ENCODE measurements at places on chromosomes 1 and 21. TPM values are rescaled to one million over a fixed set of nuclear protein-coding genes. Genes with fewer than 3 reads are reported as not detected.

Gene SYTL1
- polyA plus RNA-seq, result 167 TPM

Gene MAP3K6
- 45.0 TPM for polyA plus RNA-seq

- DNase-seq, result no peak
Observed at GRCh38 chr1:157399984-157400382, 152.3 kb downstream of the FCRL5 start.

Gene PTP4A2
- polyA plus RNA-seq, result 214 TPM

Gene TSACC
- polyA plus RNA-seq, result 0.27 TPM

Gene AMY2A
- polyA plus RNA-seq, result 0.34 TPM

Gene EEIG2
- polyA plus RNA-seq, result 11.2 TPM

GRCh38 chr1:57311411-57311810 is 112.4 kb downstream of the DAB1 start:
- DNase-seq, result no peak

DNA sequence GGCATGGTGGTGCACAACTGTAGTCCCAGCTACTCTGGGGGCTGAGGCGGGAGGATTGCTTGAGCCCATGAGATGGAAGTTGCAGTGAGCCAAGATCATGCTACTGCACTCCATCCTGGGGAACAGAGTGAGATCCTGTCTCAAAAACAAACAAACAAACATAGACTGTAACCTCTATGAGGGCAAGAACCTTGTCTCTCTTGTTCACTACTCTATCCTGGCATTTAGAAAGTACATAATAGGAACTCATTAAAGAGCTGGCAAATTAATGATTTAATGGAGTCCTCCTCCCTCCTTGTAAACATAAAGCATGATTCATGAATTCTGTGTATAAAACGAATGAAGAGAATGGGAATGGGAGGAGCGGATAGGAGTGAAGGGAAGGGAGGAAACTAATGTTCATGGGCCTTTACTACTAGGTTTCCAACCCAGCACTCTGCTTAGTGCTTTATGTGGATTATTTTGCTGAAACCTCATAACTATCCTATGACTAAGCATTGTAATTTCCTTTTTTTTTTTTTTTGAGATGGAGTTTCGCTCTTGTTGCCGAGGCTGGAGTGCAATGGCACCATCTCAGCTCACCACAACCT is 8.6 kb downstream of the LMOD1 start:
- DNase-seq, result no peak

DNA sequence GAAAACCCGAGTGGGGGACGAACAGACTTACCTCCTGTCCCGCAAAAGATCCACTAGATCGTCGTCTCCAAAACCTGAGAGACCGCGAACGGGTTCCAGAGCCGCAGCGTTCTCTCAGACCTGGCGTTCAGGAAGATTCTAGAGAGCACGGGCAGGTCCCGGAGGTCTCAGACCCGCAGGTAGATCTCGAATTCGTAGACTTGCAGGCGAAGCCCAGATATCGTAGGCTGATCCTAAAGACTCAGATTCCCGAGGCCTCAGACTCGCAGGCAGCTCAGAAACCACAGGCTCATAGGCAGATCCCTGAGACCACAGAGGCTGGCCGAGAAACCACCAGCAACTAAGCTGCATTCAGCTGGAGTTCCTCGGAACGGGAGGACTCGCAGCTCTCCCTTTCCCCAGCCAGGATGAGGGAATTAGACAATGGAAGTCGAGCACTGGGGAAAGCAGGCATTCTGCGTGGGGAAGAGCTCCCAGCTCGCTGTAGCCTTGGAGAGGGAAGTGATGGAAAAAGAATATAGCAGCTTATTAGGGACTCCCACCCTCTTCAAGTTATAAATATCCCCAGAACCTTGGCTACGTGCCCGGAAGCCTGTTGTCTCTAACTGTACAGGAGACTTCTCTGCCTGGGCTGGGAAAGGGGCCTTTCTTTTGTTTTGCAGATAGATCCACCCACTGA is at the start of gene ZNF436:
ZNF436 (minus strand) TSS at position 502 of the 679 bp plus-strand sequence. CDS start 1,831 bp downstream, outside the sequence.
- peak; percentile 33 for DNase-seq

DNA sequence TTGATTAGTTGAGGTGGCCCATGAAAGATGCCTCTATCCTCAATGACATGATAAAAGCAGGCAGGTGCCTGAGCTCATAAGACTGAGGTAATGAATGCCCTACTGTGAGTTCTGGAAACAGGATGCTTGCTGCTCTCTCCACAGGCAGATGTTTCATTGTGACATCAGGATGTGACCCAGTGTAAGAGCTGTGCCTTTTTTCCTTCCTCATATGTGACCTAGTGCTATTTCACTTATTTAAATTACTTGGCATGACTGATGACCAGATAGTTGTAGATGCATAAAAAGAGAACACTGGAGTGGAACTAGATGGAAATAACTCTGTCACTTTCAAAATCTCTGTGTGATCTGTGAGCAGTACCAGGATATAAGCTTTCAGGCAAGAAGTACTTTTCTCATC is 31.9 kb downstream of the KIF14 start:
- no peak for DNase-seq

Gene EPS8L3
- 0.02 TPM for polyA plus RNA-seq

- DNase-seq, result no peak
Observed at GRCh38 chr21:26374817-26375216, 198.3 kb downstream of the CYYR1 start.

DNA sequence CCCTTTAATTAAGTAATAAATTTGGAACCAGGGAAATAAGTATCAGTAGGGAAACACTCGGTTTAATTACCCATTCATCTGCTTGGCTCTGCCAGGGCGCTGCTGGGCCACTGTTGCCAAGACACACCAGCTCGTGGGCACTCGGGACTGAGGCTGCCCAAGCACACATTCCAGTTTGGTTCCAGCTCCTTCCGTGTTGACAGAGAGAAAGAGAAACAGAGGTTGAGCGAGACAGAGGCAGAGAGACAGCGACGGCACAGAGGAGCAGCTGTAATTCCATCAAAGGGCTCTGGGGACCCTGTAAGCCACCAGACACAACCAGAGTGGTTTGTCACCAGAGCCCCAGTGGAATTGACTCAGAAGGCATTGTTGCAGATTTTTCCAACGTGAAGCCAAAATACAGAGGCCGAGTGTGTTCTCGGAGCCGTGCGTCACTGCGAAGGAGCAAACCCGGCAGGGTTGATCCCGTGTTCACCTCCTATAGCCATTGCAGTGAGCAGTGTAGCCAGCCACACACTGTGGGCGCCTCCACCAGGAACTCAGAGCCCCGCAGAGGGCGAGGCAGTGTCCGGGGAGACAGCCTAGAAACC is 33.5 kb downstream of the SYF2 start:
- DNase-seq, result no peak

DNA sequence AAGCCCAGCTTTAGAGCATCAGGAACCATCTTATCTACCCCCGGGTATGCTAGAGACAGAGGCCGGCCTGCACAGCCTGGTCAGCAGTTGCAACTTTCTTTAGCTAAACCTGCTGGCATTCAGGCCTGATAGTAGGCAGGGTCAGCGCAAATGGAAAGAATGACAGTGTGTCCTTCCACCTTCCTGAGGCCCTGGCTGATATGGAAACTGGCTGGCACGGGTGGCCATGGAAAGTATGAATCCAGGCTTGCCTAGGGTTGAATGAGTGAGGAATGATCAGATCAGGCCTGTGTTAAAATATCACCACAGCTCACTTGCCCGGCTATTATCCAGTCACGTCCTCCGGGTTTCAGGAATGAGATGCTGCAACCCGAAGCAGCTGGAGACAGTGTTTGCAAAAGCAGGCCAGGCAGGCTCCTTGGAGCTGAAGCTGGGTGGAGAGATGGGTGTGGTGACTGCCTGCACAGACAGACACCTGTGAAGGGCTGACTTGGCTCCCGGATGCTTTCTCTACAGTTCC is 34.7 kb downstream of the RCAN1 start:
- DNase-seq, result no peak

DNA sequence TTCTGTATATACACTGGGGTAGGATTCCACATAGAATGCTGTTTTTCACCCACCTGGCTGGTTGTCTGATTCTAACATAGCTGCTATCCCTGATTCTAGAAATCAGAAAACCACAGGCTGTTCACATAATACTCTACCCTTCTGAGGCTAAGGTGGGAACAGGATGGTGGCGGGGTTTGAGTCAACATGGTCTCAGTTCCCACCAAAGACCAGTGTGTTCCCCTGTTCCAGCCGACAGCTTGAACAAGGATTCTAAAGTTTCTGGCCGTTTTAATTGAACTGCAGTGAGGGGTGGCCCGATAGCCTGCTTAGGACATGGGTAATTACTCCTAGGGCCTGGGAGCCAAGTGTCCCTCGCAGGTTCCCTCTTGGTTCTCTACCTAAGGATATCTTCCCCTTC is 38.4 kb downstream of the PEX14 start:
- no peak for DNase-seq

Gene RAB25
- polyA plus RNA-seq, result 43.1 TPM

Gene NBPF19
- 7.3 TPM for polyA plus RNA-seq

Gene CBS
- 1.9 TPM for polyA plus RNA-seq

DNA sequence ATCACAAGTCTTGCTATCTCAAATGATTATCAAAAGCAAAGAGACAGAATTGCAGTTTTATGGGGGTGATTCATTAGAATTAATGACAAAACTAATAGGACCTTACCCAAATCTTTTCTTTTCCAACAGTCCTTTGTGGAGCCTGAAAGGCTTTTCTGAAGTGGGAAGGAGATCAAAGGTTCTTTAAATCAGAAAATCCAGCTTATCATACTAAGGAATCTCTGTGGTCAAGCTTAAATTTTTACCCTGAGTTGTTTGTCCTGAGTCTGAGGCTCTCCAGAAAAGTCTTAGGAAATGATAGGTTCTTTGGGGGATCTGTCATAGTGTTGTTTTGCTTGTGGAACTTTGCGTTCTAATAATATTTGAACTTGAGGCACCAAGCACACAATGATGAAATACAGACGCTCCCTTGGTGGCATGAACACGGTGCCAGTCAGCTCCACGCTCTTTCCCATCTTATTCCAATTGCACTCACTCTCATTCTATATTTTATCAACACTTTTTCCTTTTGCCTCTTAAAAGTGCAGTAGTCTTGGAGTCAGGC is 38.0 kb upstream of the COL24A1 start:
- DNase-seq, result no peak

- DNase-seq, result no peak
Observed at GRCh38 chr21:42539931-42540343, 26.3 kb downstream of the SLC37A1 start.

Gene TMPRSS3
- 1.1 TPM for polyA plus RNA-seq

GRCh38 chr1:21294266-21294989 is 4.2 kb upstream of the ECE1 start:
- DNase-seq, result peak; percentile 55

DNA sequence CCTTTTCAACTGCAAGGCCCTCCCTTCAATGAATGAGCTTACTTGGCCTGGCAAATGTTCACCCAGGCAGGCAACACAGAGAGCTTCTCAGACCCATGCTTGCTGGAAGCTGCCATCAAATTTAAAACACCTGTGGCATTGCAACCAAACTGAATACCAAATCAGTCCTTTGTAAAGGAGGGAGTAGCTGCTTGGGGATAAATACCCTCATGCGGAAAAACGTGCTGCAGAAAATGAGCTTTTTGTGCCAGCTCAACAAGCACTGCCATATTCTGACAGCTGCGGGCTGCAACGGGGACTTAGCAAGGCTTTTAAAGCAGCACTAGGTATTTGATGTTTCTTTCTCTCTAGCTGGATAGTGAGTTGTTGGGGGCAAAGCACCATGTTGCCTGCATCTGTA is 119.7 kb downstream of the PLPPR4 start:
- DNase-seq, result no peak

Gene EDN2
- polyA plus RNA-seq, result 1.0 TPM

Gene GNG4
- 9.8 TPM for polyA plus RNA-seq

DNA sequence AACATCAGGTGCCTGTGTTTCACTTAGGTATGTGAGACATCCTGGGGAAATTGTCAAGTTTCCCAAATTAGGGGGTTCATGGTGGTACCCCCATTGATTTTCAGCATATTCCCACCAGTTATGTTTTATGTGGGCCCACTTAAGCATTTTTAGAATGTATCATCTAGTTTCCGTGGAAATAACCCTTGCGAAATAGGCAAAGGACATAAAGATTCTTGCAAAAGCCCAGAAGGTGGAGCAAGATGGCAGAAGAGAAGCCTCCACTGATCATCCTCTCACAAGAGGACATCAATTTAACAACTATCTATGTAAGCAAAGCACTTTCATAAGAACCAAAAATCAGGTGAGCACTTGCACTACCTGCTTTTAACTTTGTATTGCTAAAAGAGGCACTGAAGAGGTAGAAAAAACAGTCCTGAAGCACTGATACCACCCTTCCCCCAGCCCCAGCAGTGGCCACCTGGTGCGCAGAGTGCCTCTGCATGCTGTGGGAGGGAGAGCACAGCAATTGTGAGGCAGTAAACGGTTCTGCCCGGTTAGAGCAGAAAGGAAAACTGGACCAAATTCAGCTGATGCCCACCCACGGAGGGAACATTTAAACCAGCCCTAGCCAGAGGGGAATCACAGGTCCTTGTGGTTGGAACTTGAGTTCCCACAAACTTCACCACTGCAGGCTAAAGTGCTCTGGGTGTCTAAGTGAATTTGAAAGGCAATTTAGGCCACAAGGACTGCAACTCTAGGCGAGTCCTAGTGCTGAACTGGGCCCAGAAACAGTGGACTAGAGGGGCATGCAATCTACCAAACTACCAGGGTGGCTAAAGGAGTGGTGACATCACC is 23.2 kb downstream of the MCOLN2 start:
- DNase-seq, result no peak

DNA sequence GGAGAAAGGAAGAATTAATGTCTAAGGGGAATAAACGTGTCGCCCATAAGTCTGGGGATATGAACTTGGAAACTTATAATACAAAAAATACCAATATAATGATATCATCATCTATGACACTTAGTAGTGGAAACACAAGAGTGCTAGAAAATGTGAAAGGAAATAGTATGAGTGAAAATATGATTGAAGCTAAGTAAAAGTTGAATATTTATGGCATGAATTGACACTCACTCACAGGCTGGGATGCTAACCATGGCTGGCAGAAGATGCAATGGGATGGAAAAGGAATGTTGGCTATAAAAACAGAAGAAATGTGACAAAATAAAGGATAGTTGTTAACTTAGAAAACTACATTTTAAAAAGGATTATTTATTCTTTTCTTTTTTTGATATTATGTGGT is 120.1 kb downstream of the XPR1 start:
- no peak for DNase-seq

GRCh38 chr1:242011894-242012660 is 13.2 kb upstream of the MAP1LC3C start:
- no peak for DNase-seq

DNA sequence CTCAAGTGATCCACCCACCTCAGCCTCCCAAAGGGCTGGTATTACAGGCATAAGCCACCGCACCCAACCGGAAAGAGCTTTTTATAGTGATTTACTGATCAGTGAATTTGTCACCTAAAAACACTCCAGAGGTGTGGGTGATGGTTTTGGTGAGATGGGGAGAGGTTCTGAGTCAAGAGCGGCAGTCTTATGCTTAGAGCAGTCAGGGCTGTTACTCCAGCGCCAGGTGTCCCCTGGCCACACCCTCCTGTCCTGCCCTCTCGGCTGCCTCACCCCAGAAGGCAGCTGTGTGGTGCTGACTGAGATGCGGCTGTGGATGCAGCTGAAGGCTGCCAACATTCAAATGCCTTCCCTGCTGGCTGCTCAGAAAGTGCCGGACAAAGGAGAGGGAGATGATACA is 94.5 kb upstream of the LPGAT1 start:
- peak; percentile 58 for DNase-seq

Measured in thymus (tissue), 14 donors.